ENCODE measurements at places on chromosomes 2 and 18.

- DNase-seq: no peak
Observed at GRCh38 chr2:210197720-210198119, 26.5 kb upstream of the KANSL1L start.

DNA sequence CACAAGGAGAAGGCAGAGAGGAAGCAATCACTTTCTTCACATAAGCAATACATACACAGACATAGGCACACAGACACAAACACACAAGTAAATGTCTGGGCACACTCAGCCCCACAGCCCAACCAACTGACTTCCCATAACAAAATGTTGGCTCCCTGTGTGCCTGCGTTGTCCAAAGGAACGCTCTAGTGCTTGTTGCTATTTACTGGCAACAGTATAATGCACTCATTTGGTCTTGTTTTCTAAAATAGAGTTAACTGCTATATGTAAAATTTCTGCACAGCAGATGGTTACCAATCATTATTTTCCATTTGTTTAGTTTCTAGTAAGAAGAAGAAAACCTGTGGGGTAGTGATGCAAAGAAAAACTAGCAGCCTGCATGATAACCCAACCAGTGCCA is 16.5 kb downstream of the FIGN start:
- DNase-seq: no peak

- no peak for DNase-seq
Observed at GRCh38 chr2:197453914-197454398, 604 bp downstream of the COQ10B start.

- DNase-seq: no peak
Observed at GRCh38 chr2:171235262-171235881, 74.7 kb upstream of the TLK1 start.

DNA sequence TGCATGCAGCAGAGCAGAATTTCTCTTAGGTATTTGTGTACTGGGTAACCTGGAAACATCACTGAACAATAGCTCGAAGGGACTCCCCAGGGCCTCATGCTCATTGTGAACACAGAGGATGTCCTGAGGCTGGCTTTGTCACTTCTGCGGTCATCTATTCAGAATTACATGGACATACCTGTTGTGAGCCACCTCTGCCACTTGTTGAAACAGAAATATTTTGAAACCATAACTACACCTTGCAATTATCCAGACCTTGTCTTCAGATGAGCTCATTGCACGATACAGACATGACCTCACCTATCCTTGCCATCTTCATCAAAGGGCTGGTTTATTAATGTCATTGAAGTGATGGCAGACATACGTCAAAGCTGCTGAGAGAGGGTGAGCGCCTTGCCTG is 23.4 kb upstream of the CREG2 start:
- no peak for DNase-seq

GRCh38 chr2:177547122-177547521 is 154.5 kb downstream of the AGPS start:
- no peak for DNase-seq
